ENCODE measurements at places on chromosomes 11 and 22. TPM values are rescaled to one million over a fixed set of nuclear protein-coding genes. Genes with fewer than 3 reads are reported as not detected.

DEAF1 gene
- total RNA-seq: 36.9 TPM

MPEG1 gene
- not detected for total RNA-seq

MRPL11 gene
- 140 TPM for total RNA-seq

KRTAP5-2 gene
- total RNA-seq: not detected

PRDM10 gene
- total RNA-seq: 14.6 TPM

TSPAN18 gene
- total RNA-seq: not detected

All from PC-9 (cell line).